ENCODE measurements at places on chromosomes 16 and 17.

GRCh38 chr17:42845918-42846593, 1.7 kb downstream of the AOC2 start:
- no peak for DNase-seq

- no peak for DNase-seq
Observed at GRCh38 chr16:47045023-47045422, 71.5 kb upstream of the DNAJA2 start.

- DNase-seq: peak; percentile 91
Observed at GRCh38 chr17:47621293-47622179, 28.2 kb upstream of the KPNB1 start.

- DNase-seq: no peak
Observed at GRCh38 chr17:11318207-11318606, 77.2 kb downstream of the SHISA6 start.

DNA sequence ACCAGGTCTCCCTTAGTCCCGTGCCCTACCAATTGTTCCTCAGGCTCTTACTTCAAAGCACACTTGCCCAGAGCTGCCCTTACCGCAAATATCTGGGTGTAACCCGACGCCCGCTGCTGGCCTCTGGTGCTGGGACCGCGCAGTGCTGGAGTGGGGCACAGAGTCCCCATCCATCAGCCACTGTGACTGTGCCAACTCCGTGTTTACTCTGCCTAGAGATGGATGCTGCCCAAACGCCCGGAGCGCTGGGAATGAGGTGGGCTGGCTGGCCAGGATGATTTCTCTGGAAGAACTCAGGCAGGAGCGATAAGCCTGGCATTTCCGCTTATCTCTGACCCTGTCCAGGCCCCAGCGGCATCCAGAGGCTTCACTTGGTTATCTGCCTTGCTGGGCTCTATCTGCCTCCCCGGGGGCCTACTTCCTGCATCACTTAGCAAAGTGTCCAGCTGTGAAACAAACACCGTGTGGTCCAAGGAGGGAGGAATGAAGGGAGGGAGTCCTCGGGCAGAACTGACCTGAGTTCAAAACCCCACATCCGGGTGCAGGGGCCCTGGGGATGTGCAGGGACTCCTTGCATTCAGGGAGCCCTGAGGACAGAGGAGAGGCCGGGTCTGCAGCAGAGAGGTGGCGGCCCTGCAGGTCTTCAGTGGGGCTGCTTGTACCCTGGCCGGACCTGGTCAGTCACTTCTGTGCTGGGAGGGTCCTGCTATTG, 9.4 kb upstream of the MYLK3 start:
- peak; percentile 35 for DNase-seq

DNA sequence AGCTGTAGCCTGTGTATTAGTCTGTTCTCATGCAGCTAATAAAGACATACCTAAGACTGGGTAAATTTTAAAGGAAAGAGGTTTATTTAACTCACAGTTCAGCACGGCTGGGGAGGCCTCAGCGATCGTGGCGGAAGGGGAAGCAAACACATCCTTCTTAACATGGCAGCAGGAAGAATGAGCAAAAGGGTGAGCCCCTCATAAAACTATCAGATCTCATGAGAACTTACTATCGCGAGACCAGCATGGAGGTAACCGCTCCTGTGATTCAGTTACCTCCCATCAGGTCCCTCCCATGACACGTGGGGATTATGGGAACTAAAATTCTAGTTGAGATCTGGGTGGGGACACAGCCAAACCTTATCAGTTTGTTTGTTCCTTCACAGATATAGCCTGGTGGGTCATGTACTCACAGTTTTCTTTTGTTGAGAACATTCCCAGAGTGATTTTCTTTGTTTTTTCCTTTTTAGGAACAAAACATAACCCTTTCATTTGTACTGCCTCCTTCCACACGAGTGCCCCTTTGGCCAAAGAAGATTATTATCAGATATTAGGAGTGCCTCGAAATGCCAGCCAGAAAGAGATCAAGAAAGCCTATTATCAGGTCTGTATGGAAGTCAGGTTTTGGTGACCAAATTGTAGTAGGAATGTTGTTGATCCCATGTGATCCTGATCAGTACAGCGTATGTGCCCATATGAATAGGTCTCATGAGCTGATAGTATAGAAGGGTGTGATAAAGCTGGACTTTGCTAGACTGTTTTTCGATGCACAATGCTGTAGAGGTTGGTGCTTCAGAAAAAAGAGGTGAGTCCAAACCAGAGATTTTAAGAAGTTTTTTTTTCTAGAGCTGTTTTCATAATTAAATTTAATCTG, 8.5 kb downstream of the DNAJA3 start:
- no peak for DNase-seq

GRCh38 chr17:8753136-8753975, 5.0 kb downstream of the SPDYE4 start:
- DNase-seq: no peak

GRCh38 chr16:63978240-63978639, 1143.6 kb downstream of the CDH11 start:
- DNase-seq: no peak

DNA sequence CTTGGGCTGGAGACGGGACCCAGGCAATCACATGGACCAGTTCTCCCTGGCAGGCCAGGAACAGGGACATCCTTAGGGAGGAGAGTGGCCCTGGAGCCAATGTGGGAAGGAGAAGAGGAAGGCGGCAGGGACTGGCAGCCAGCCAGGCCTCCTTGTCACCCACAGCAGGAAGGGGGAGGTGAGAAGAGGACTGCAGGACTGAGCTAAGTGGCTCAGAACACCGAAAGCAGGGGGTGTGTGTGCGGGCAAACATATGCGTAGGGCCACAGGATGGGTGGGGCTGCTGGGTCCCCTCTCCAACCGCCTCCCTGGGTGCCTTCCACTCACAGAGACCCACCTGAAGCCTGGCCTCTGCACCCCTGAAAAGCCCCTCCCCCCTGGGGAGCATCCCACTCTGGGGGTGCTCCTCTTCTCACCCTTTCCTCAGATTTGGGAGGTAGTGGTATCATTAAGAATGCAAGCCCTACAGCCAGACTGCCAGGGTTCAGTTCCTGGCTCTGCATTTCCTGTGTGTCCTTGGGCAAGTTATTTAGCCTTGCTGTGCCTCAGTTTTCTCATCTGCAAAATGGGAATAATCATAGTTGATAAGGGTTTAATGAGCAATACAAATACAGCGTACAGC, 8.1 kb downstream of the PNMT start:
- DNase-seq: no peak

DNA sequence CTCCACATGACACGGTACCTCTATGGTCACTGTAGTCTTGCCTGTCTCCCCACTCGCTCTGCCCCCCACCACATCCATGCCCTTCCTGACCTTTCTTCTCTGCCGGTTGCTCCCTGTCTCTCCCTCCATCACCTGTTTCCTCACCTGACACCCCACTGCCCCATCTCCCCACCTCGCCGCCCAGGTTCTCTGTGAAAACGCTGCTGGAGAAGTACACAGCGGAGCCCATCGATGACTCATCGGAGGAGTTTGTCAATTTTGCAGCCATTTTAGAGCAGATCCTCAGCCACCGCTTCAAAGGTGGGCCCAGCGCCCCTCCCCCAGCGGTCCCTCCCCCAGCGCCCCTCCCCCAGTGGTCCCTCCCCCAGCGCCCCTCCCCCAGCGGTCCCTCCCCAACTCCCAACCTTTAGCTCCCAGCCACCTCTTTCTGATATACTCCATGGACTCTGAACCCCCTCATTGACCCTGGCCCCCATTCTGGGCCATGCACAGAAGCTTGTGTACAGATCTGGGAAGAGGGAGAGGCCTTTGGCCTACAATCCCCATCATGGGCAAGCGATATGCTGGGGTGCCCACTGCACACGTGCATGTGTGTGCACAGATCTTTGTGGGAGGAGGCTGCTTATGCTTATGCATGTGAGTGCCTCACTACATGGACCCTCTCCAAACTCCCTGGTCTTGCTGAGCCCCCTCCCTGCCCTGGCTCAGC, 4.1 kb downstream of the RUNDC3A start:
- no peak for DNase-seq

DNA sequence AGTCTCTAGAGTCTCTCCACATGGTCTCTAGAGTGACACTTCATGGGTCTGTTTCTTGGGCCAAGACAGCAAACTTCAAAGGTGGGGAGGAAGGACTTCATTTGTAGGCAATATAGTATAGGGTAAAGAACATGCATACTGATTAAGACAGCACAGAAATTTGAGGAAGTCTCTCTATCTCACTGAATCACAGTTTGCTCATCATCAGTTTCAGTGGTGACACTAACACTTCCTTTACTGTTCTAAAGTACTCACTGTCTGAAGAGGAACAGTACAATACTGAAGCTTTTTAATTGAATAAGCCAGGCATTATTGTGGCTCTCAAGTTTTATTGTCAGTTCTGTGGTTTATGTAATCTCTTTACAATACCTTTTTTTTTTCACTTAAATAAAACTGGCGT, 656.4 kb upstream of the CDH8 start:
- DNase-seq: no peak

DNA sequence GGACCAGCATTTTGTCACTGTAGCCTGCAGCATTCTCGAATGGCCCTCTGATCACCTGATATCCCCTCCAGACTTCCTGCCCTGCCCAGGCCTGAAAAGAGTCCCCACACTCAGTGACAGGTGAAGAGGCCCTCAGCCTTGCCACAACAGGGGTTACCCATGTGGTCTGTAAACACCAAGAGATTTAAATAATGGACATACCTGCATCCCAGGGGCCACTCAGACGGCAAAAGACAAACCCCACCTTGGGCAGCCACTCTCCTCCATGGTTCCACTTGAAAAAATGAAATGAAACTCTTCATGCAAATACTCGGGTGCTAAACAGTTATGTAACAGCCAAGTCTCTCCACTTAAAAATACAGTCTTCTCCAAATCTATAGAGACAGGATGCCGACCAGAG, 22.9 kb upstream of the PECAM1 start:
- no peak for DNase-seq

GRCh38 chr16:51872524-51872923, 674.4 kb downstream of the TOX3 start:
- DNase-seq: no peak

- DNase-seq: peak; percentile 3
Observed at GRCh38 chr17:63740464-63741142, 996 bp downstream of the STRADA start.

- no peak for DNase-seq
Observed at GRCh38 chr16:48125888-48126287, 29.9 kb downstream of the ABCC12 start.

DNA sequence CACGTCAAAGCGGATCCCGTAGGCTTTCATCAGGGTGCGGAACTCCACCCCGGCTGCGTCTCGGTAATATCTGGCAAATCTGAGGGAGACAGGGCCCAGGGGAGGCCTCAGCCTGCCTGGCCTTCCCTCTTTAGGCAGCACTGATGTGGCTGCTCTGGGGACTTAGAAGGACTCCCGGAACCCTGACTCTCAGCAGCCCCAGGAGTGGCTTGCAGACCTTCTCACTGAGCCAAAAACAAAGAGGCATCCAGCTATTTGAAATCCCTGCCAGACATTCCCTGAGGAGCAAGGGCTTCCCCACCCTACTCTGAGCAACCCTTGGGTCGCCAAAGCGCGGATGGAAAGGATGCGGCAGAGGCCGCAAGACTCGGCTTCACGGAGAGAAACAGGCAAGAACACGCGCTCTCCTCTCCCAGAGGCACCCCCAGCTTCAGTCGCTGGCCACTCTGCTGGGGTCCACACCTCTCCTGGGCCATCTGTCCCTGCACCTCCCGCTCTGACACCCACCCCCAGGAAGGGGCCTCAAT, 7.9 kb downstream of the P2RX5 start:
- DNase-seq: peak; percentile 39

- no peak for DNase-seq
Observed at GRCh38 chr17:8141045-8141444, 11.2 kb downstream of the PER1 start.

- DNase-seq: peak; percentile 82
Observed at GRCh38 chr16:72985148-72985941, 62.6 kb downstream of the ZFHX3 start.

DNA sequence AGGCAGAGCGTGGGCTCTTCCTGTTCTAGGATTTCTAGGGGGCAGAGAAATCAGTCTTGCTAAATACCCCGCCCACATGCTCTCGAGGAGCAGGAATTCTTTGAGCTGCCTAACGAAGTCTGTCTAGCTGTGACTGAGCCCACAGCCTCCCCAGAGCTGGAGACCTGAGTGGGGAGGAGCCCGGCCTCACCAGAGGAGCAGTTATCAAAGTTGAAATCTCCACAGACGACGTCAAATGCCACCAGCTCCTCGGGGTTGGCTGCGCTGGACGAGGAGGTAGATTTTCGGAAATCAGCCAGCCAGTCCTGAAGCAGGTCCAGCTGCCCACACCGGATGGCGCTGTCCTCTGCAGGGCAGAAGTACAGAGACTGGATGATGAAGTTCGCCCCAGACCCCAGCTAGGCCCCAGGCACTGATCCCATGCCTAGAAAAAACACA, 53.8 kb downstream of the PRMT7 start:
- DNase-seq: no peak

DNA sequence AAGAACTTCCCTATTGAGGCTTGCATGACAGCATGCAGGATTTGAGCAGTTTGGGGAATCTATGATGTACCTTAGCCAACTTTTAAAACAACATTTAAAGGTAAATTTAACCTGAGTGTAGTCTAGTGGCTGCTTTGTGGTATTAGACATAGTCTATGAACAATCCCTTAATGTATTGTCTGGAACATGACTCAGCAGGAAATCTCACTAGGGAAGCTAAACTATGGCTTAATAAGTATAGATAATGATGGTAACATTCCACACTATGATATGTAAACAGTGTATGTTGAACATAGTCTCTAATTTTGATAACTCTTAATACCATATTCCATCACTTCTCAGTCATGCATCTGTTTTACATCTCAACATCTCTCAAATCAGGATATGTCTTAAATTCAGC, 52.1 kb upstream of the SLC12A3 start:
- DNase-seq: no peak

DNA sequence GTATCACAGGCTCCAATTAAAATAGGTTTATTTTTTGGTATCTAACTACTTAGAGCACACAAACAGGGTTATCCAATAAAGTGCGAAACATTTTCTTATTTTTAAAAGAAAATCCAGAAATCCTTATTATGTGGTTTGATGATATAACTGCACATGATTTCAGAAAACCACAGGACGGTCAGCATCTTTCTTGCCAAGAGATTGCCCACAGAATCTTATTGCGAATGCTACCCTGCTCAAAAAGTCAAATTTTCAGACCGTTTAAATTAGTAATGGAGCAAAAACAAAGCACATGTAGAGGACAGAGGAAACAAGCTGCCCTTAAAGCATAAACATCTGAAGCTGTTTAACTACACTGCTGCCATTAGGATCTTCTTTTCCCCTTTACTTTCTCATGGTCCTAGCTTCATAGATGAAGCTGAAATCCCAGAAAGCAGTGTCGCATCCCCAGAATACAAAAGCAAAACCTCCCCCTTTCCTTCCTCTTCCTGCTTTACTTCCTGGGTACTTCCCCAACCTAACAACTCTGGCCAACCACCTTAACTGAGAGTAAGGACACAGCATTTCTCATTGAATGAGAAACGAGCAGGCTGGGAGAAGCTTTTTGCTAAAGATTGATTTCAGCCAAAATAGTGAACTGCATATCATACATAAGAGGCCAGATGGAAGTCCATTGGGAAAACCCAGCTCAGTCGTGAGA, 43.7 kb downstream of the CMTM4 start:
- DNase-seq: no peak
